Esophagus squamous epithelium (tissue), 5 donors: ENCODE measurements at places on chromosomes 3 and 15. TPM values are rescaled to one million over a fixed set of nuclear protein-coding genes. Genes with fewer than 3 reads are reported as not detected.

The ABHD5 gene
- 35.6 TPM for total RNA-seq

DNA sequence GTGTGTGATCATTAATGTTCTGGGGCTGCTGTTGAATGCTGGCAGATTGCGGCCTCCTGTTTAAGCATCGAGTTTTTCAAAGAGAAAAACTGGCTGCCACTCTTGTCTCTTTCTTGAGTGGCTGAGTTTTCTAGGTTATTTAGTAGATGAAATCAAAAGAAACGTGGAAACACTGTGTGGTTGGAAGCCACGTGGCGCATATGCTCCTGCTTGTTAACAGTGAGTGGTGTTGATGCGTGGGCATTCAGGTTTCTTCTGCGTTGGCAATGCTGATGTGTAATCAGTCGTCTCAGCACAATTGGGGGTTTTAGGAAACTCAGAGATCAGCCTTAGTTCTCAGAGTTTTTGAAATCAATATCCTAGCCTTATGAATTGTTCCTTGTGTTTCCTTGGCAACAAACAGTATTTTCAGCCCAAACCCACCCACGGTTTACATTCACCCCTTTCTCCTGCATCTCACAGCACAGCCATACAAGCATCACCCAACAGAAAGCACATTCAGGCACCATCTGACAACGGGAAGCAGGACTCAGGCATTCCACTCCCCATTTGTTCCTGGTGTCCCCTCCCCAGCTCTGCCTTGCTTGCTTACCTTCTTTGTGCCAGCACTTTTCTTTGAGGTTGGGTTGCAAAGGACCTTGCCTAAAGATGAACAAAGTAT lies 74.7 kb downstream of the SEC22A start:
- DNase-seq = no peak

- no peak for DNase-seq
These were observed 28.2 kb upstream of the GBE1 start for GRCh38 chr3:81789691-81790090.

GRCh38 chr3:13023235-13023970 lies 49.8 kb downstream of the IQSEC1 start:
- DNase-seq = no peak

DNA sequence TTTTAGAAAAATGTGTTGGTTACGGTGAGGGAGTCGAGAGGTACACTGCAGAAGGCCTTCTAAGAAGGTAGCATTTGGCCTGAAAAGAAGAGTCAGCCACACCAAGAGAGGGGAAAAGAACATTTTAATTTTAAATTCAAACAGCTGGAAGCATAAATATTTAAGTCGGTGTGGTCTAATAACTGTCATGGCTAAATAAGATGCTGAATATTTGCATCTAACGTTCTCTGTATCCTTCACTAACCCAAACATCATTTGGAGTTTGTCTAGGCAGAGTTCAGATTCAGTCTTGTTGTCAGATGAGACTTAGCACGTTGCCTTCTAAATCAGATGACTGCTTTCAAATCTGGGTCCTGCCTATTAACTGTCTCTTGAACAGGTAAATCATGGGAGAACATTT lies 583.3 kb downstream of the DIPK2A start:
- DNase-seq = no peak
